T-helper 17 cell (primary cell): ENCODE measurements at places on chromosomes 3 and 15.

DNA sequence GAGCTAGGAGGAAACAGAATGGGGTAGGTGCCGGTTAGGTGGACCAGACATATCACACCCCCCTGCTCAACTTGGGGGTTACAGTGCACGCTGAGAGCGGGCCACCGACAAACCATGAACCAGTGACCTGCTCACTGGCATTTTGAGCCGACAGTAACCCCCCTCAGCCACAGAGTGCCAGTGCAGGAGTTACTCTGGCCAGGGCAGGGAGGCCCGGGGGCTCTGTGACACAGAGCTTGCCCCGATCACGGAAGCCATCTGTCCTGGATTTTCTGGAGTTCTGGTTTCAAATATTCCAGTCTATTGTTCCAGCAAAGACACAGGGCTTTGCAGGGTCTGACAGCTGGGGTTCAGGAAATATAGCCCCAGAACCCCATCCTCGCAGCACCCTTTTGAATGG, 225.2 kb downstream of the VPS13C start:
- no peak overlapping the region for H3K4me3 ChIP-seq
- peaks cover 2% of the 10 kb centered on the region for H3K36me3 ChIP-seq
- H3K27ac ChIP-seq = no peak overlapping the region
- peaks cover 14% of the 10 kb centered on the region for H3K4me1 ChIP-seq
- DNase-seq = no peak

DNA sequence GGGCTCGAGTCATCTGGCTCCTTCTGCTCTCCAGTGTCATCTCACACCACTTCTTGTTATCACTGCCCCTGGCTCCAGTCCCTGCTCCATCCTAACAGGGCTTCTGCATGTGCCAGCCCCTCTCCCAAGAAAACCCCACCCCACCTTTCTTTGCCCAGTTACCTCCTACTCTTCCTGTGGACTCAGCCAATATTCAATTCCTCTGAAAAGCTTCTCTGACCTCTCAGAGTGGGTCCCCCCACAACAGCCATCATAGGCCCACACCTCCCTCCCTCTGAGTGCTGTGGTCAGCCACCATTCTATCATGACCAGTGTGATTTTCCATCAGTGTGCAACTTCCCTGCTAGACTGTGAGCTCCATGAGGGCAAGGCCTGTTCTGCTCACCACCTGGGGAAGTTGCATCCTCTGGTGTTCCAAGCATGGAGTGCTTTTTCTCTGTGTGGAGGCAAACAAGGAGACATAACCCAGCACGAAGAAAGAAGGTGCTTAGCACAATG, 71.6 kb downstream of the ADCY5 start:
- H3K4me3 ChIP-seq = no peak overlapping the region
- no peak for DNase-seq
- H3K4me1 ChIP-seq = peaks cover 2% of the 10 kb centered on the region
- H3K27me3 ChIP-seq = peaks cover 12% of the 10 kb centered on the region
- no peaks in the 10 kb centered on the region for H3K36me3 ChIP-seq

DNA sequence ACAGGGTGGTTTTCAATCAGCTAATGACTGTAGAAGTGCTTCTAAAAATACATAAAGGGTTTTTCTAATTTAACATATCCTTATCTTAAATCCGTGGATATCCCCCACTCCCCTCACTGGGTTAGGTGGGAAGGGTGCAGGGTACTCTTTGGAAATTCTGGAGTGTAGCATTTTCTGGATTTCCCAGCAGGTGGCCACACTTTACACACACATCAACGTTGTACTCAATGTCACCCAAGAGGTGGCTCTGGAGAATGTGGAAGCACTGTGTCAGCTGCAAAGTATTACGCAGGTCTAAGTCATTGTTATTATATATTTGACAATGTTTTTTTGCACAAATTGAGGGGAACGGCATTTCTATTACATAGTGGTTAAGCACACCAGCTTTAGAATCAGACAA, 168.8 kb downstream of the CHDH start:
- H3K4me1 ChIP-seq = no peaks in the 10 kb centered on the region
- no peak overlapping the region for H3K27ac ChIP-seq
- DNase-seq = no peak
- H3K4me3 ChIP-seq = no peak overlapping the region
- H3K36me3 ChIP-seq = no peaks in the 10 kb centered on the region

GRCh38 chr15:41013691-41014414, 60.6 kb downstream of the CHAC1 start:
- H3K36me3 ChIP-seq = peaks cover 4% of the 10 kb centered on the region
- no peak for DNase-seq
- H3K4me3 ChIP-seq = no peak overlapping the region
- H3K27me3 ChIP-seq = no peaks in the 10 kb centered on the region
- no peak overlapping the region for H3K27ac ChIP-seq
- peaks cover 9% of the 10 kb centered on the region for H3K4me1 ChIP-seq

- peaks cover 44% of the 10 kb centered on the region for H3K4me1 ChIP-seq
- peaks cover 2% of the 10 kb centered on the region for H3K36me3 ChIP-seq
- H3K27me3 ChIP-seq = no peaks in the 10 kb centered on the region
- peak overlapping the region; percentile 95 for H3K27ac ChIP-seq
- no peak for DNase-seq
- peak overlapping the region; percentile 92 for H3K4me3 ChIP-seq
Measured at GRCh38 chr15:90871139-90871715, 2.8 kb downstream of the FURIN start.

GRCh38 chr3:109118584-109118983, 650 bp upstream of the MORC1 start:
- H3K36me3 ChIP-seq = no peaks in the 10 kb centered on the region
- H3K4me3 ChIP-seq = no peak overlapping the region
- no peaks in the 10 kb centered on the region for H3K4me1 ChIP-seq
- no peak for DNase-seq
- no peak overlapping the region for H3K27ac ChIP-seq

GRCh38 chr3:31377045-31377642, 155.6 kb upstream of the STT3B start:
- no peaks in the 10 kb centered on the region for H3K36me3 ChIP-seq
- peak overlapping the region; percentile 63 for H3K27ac ChIP-seq
- no peaks in the 10 kb centered on the region for H3K27me3 ChIP-seq
- H3K4me1 ChIP-seq = peaks cover 11% of the 10 kb centered on the region
- DNase-seq = no peak

DNA sequence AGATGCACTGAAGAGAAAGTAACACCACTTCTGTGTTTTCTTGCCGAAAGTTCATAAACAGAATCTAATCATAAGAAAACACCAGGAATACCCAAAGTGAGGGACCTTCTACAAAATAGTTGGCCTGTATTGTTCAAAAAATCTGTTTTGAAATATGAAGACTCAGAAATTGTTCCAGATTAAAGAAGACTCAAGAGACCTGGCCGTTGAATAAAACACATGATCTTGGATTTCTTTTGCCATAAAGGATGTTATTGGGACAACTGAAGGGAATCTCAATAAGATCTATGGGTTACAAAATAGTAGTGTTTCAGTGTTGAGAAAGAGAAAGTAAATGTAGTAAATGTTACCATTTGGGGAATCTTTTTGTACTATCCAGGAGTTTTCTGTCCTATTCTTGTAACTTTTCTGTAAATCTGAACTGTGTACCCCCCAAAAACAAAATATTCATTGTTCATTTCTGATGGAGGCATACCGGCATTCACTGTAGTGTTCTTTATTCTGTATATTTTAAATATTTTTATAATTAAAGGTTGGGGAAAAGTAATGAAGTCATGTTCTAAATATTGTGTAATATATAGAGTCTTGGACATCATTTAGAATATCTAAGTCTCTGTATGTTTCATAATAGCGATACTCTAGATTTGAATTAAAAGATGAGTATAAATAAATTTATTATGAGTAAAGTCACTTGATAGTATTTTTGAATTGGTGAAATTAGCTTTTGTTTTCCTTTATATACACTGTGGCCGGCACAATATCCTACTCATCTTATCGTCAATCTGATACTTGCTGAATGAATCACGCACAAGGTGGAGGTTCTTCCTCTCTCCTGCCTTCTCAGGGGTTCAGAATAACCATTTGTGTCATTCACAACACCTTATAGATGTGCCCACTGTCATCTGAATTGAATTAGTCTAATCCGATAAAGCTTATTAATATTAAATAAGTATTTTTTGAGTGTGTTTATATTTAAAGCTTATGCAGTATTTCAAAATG, 66.7 kb downstream of the TRAK1 start:
- peaks cover 29% of the 10 kb centered on the region for H3K4me1 ChIP-seq
- H3K27ac ChIP-seq = no peak overlapping the region
- no peaks in the 10 kb centered on the region for H3K36me3 ChIP-seq
- no peak overlapping the region for H3K4me3 ChIP-seq
- no peak for DNase-seq
- no peaks in the 10 kb centered on the region for H3K27me3 ChIP-seq

DNA sequence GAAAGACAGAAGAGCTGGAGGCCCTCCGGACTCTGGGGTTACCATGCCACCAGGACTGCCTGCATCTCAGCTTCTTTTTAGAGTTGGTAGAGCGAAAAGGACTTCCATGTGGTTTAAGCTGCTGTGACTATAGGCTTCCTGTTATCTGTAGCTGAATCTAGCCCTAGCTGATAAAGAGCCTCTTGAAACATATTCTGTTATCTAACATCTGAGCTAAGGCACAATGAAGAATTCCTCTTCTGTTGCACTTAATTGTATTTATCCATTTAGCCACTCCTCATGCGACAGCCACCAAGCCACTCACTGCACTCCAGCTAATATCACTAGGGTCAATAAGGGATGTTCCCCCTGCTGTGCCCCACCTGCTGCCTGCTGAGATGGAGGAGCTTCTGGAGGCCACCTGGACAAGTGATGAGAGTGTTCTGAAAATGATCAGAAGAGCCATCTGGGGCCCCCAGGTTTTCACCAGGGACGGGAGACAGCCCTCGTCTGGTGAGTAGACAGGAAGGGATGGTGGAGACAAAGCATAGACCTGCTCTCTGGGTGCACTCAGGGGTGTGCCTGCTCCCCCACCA, 94.6 kb upstream of the PLXNA1 start:
- peak overlapping the region; percentile 72 for H3K27ac ChIP-seq
- peaks cover 5% of the 10 kb centered on the region for H3K36me3 ChIP-seq
- H3K4me1 ChIP-seq = peaks cover 10% of the 10 kb centered on the region

DNA sequence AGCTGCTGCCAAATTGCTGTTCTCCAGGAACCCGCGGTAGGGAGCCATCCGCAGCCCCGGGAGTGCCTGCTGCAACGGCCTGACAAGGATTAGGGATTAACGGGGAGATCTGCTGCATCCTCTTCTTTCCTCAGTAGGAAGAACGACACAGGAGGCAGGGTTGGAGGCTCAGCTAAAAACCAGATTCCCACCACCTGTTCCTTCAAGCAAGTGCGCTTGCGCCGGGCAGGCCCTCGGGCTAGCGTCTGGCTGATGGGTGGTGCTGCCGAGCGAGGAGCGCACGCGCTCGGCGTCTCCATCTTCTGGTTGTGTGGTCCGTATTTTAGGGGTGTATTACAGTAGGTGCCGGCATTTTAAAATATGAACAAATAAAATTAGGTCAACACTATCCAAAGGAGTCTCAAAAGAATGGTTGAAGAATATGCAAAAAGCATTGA, 25.4 kb upstream of the SLC25A26 start:
- no peak overlapping the region for H3K27ac ChIP-seq
- H3K27me3 ChIP-seq = peaks cover 48% of the 10 kb centered on the region
- no peak for DNase-seq
- H3K4me3 ChIP-seq = no peak overlapping the region
- H3K36me3 ChIP-seq = peaks cover 3% of the 10 kb centered on the region
- H3K4me1 ChIP-seq = no peaks in the 10 kb centered on the region

DNA sequence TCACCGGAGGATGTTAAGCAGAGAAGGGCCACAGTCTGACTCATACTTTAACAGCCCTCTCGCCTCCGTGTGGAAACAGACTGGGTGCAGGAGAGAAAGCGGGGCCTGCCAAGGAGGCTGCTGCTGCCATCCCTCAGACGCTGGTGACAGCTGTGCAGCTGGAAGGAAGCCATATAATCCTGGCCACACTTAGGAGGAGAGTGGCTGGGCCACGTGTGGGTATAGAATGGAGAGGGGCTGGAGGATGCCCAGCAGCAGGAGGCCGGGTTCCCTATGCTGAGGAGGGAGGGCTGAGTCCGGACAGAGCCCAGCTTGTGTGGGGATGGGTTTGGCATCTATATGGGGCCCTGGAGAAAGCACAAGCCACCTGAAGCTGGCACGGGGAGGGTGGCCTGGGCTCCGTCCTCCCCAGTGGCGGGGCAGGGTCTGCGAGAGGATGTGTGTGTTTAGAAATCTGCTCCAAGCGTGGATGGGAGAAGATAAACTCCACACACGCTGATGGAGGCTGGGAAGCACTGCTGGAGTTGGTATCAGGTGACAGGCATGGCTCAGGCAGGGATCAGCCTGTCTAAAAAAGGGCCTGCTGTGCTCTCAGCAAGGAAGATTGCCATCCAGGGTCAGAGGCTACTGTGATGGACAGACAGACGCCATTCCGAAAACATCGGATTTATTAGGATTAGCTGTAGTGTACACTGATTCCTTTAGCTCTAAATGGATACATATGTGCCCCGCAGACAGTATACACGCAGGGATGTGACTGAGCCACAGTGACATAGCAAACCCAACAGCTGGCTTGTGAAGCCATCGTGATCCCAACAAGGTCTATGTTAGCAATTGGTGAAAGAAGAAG, 15.9 kb downstream of the ABTB1 start:
- H3K36me3 ChIP-seq = peaks cover 2% of the 10 kb centered on the region
- H3K4me1 ChIP-seq = peaks cover 5% of the 10 kb centered on the region
- H3K27me3 ChIP-seq = no peaks in the 10 kb centered on the region
- no peak overlapping the region for H3K4me3 ChIP-seq

DNA sequence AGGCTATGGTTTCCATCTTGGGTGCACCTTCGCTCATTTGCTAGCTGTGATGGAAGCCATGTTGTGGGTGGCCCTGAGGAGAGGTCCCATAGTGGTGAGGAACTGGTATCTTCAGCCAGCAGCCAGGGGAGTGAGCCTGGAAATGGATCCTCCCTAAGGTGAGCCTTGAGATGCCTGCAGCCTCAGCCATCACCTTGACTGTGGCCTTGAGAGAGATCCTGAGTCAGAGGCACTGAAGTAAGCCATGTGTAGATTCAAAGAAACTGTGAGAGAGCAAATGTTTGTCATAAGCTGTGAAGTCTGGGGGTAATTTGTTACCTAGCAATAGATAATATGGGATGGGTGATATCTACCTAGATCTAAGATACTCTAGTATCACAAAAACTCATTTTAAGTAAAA, 105.3 kb downstream of the SNRK start:
- no peak for DNase-seq
- H3K27ac ChIP-seq = peak overlapping the region; percentile 85
- H3K4me1 ChIP-seq = peaks cover 26% of the 10 kb centered on the region
- no peaks in the 10 kb centered on the region for H3K27me3 ChIP-seq
- H3K36me3 ChIP-seq = no peaks in the 10 kb centered on the region

DNA sequence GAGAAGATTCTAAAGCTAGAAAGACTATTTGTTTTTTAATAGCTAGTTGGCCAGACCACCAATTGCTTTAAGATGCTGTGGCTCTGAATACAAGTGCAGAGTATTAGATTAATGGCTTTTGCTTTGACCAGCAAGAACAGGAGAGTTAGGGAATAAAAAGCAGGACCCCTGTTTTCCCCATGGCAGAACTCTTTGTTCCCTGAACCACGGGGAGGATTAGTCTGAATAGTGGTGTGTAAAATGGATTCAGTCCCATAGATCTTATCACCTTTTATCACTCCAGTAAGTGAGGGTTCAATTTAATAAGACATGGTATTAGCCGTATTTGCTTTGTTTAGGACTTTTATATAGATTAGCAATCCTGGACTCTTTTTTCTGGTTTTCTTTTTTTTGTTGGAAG, 562.6 kb upstream of the DPPA4 start:
- H3K4me3 ChIP-seq = peak overlapping the region; percentile 16
- peaks cover 23% of the 10 kb centered on the region for H3K4me1 ChIP-seq
- peak overlapping the region; percentile 75 for H3K27ac ChIP-seq
- no peak for DNase-seq

- no peak for DNase-seq
- H3K4me3 ChIP-seq = peak overlapping the region; percentile 90
Measured at GRCh38 chr15:78130466-78131294, 565 bp downstream of the CIB2 start.

GRCh38 chr3:69164296-69164695, 41.9 kb upstream of the LMOD3 start:
- peaks cover 6% of the 10 kb centered on the region for H3K27me3 ChIP-seq
- no peak overlapping the region for H3K4me3 ChIP-seq
- no peaks in the 10 kb centered on the region for H3K36me3 ChIP-seq
- peaks cover 2% of the 10 kb centered on the region for H3K4me1 ChIP-seq
- H3K27ac ChIP-seq = no peak overlapping the region
